Stimulated activated CD4-positive, alpha-beta T cell treated with anti-CD3 and anti-CD28 coated beads, TNF-alpha, amount 100 ng/mL, for 4 hours (primary cell): ENCODE measurements at places on chromosomes 11 and 22.

DNA sequence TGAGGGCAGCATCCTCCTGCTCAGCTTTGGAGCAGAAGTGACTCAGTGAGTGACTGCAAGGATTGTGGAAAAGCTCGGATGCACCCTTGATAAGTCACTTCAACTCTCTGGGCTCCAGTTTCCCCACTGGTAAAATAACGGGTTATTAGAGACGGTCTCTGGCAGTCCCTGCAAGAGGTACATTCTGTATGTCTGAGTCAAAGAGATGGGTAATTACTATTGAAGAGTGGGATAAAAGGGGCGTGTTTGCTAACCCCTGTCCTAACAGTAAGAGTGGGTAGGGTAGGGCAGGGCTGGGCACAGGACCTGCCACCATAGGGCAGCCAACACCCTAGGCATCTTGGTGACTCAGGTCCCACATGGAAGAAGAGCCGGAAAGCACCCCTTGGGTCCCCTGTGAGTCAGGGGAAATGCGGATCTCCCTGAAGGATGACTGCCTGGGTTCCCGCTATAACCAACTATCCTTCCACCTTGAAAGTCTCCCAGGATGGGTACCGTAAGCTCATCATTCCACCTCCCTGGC, 7.3 kb upstream of the AHNAK start:
- DNase-seq, result no peak

DNA sequence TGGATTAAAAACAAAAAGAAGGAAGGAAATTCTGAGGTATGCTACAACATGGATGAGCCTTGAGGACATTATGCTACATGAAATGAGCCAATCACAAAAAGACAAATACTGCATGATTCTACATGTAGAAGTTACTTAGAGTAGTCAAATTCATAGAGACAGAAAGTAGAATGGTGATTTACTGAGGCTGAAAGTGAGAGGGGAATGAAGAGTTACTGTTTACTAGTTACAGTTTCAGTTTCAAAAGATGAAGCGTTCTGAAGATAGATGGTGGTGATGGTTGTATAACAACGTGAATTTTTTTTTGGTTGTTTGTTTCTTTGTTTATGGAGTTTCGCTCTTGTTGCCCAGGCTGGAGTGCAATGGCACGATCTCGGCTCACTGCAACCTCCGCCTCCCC, 9.5 kb downstream of the OR5P2 start:
- no peak for DNase-seq

DNA sequence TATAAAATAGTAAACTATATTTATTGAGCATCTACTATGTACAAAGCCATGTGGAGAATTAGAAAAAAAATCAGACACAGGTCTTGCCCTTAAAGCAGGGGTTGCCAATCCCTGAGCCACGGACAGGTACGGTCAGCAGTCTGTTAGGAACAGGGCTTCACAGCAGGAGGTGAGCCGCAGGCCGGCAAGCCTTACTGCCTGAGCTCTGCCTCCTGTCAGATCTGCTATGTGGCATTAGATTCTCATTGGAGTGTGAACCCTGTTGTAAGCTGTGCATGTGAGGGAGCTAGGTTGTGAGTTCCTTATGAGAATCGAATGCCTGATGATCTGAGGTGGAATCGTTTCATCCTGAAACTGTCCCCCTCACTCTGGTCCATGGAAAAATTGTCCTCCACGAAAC, 2.1 kb upstream of the RAG2 start:
- no peak for DNase-seq

DNA sequence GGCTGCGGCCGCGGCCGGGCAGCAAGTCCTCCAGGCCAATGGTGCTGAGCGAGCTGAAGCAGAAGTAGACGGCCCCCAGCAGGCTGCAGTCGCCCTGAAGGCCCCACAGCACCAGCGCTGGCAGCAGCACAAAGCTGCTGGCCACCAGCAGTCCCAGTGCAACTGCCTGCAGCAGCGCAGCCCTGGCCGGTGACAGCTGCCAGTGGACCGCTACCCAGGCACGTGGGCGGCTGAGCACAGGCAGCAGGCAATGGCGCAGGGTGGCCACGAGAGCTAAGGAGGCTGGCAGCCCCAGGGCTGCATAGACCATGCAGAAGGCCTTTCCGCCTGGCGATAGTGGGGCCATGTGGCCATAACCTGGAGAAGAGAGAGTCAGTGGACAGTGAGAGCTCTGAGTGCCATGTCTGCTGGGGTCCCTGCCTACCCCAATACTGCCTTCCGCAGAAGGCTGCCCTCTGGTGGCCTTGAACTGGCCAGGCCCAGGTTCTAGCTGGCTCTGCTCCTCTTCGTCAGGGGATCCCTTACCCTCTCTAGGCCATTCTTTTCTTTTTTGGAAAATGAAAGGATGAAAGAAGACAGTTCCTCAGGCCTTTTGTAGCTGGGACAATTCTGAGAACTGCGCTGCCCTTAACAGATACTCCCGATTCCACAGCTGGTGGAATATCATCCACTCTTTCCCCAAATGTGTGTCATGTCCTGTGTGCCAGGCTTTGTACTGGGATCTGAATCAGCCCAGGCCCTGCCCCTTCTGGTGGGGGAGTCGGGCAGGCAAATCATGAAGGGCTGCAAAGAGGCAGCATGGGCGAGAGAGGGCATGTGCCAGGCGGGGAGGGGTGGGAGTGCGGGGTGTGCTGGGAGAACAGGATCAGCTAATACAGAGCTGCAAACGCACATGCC, 1.8 kb downstream of the KCNK7 start:
- no peak for DNase-seq
